Left renal pelvis (tissue), 4 donors: ENCODE measurements at places on chromosomes 7 and 10. TPM values are rescaled to one million over a fixed set of nuclear protein-coding genes. Genes with fewer than 3 reads are reported as not detected.

- no peak for DNase-seq
These were observed 25.3 kb upstream of the SMIM30 start for GRCh38 chr7:113143486-113144257.

SUGCT gene
- polyA plus RNA-seq: 10.3 TPM

DNA sequence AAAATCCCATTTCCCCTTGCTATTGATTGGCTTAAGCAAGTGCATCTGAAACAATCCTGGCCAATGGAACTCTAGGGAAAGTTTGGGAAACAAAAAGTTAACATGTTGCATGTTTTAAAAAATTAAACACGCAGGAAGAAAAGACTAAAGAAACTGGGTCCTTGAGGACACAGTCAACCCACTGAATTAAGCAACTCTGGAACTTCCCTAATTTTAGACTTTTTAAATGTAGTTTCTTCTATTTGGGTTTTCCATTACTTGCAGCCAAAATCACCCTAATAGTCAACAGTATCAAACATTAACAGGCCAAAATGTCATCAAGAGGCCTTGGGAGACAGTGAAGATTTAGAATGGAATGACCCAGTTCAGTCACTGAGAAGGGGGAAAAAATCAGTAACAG, 40.6 kb downstream of the OSBPL3 start:
- DNase-seq: no peak

DNA sequence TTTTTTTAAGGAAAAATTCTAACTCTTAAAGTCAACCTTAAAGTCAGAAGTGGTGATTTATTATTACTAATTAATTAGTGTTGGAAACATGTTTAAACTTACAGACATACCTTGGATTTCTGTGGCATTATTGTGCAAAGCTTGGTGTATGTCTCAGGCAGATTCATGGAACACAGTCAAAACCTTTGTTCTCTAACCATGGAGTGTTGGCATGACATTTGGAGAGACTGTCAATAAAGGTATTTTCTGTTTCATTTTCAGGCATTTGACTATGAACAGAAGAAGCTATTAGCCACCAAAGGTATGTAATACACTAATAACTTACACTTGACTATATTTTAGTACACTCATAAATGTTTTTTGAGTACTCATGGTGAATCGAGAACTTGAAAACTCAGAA, 293.7 kb downstream of the BICC1 start:
- DNase-seq: no peak

DNA sequence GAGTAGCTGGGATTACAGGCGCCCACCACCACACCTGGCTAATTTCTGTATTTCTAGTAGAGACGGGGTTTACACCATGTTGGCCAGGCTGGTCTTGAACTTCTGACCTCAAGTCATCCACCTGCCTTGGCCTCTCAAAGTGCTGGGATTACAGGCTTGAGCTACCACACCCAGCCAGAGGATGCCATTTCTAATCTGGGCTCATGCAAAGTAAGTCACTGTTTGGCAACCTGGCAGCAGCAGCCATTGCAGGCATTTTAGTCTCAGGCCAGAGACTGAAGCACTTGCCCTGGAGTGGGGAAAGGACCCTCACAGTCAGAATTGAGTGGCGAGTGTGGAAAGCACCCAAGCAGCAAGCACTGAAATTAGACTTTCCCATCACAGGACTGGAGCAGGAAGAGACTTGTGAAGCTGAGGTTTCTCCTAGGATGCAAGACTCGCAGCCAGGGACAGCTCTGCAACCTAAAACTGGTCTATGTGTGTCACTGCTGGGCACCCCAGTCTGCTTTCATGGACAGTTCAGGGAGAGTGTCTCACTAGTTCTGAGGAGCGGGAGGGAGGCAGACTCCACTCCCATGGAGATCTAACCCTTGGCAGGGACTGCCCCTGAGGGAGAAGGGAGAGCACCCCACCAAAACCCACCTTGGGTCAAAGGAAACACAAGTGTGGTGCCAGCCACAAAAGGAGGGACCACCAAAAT, 27.6 kb downstream of the SNX13 start:
- no peak for DNase-seq

RAB11FIP2 gene
- polyA plus RNA-seq: 65.2 TPM

GRCh38 chr7:152335900-152336571, 99.8 kb downstream of the KMT2C start:
- no peak for DNase-seq

DNA sequence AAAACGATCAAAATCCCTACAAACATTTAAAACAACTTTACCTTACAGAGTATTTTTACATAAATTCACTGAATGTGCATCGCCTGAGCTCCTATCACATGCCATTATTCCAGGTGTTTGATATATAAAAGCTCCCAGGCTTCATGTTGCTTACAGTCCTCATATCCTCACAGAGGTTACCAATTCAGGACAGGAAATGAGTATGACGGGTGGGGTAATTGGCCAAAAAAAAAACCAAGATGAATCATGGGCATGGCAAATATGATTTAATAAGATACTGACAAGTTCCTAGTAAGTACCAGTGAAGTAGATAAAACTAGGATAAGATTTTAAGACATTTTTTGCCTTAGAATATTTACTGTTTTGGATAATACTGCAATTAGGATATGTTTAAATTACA, 135.8 kb downstream of the KMT2E start:
- no peak for DNase-seq

HABP2 gene
- polyA plus RNA-seq: 0.80 TPM

DNA sequence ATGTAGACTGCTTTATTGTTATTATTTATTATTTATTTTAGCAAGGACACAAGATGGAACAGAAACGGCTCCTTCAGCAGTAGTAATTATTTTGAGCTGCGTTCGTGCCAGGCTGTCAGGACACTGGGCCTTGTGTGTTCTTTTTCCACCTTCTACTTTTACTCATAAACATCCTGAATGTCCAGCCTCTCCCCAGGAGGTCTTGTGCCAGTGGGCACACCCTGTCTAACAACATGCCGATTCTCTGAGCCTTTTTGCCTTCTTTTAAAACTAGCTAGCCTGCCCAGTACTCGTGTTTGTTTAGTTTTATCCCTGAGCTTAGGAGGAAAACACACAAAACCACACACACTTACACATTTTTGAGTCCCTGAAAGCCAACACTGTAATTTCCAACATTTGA, 1.2 kb downstream of the SCIN start:
- no peak for DNase-seq

NUDCD3 gene
- 87.1 TPM for polyA plus RNA-seq

GRCh38 chr7:1345796-1346755, 113.2 kb downstream of the MICALL2 start:
- DNase-seq: no peak
